Activated effector memory CD4-positive, alpha-beta T cell treated with Interleukin-2 at 50 U/mL for 16 hours (primary cell): ENCODE measurements at places on chromosomes 1 and 21.

DNA sequence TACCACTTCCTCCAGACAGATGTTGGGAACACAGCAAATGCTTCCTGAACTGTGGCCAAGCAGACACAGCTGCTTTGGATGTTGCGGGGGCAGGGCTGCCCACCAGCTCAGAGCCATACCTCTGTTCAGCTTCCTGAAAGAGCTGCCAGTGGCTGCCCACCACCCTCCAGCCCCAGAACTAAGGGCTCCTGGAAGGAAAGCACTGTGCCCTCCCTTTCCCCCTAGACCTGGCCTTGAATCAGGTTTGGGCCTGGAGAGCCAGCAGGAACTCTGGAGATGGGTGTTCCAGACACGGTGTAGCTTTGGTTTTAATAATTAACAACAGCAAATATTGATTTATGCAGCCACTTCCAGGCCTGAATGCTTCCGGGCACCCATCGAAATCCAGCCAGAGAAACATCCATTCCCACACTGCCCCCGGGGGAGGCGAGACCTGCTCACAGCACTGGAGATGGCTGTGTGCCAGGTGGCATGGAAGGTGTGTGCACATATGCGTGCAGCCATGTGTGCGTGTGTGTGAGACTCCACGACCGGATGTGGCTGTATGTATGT is 45.7 kb downstream of the RAP1GAP start:
- no peak for DNase-seq

GRCh38 chr1:47709019-47709871 is 271.4 kb downstream of the FOXD2 start:
- DNase-seq: no peak

DNA sequence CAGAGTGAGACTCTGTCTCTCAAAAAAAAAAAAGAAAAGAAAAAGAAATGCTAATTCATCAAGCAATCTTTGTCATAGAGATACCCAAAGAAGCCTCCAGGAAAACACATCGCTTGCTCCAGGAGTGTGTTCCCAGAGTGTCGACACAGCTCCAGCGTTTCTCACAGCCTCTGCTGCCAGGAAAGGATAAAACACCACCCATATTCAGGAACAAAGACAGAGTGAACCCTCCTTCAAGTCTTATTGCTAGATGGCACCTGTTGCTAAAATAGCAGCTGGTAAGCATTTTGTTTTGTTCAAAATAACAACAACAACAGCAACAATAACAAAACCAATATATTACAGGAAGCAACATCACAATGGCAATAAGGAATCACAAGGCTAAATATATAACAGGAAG is 3.1 kb downstream of the ILDR2 start:
- DNase-seq: no peak

DNA sequence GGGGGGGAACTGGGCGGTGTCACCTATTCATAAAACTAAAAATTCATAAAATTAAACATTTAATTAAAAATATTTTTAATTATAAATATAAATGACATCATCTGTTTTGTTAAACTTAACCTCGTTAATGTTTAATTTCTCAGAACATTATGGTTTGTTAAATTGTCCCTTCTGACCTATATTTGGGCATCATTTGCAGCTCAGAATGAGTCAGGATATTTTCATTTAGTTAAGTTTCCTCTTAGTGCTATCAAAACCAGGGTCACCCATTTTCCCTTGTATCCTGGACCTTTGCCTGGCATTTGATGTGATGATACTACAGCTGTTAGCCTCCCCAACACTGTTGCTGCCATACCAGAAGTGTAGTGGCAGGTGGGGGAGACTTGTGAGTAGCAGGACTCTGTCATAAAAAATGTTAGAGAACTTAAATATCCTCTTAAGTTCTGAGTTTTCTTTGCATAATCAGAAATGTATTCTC is 30.3 kb downstream of the TSNAX start:
- DNase-seq: no peak

DNA sequence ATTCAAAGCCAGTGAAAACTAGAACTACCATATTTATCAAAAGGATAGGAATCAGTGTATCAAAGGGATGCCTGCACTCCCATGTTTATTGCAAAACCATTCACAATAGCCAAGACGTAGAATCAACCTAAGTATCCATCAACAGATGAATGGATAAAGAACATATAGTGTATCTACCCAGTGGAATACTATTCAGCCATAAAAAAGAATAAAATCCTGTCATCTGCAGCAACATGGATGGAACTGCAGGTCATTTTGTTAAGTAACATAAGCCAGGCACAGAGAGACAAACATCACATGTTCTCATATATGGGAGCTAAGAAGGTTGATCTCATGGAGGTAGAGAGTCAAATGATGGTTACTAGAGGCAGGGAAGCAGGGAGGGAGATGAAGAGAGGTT is 110.0 kb downstream of the PAX7 start:
- no peak for DNase-seq

GRCh38 chr1:205294175-205294917 is 27.2 kb downstream of the NUAK2 start:
- DNase-seq: no peak

DNA sequence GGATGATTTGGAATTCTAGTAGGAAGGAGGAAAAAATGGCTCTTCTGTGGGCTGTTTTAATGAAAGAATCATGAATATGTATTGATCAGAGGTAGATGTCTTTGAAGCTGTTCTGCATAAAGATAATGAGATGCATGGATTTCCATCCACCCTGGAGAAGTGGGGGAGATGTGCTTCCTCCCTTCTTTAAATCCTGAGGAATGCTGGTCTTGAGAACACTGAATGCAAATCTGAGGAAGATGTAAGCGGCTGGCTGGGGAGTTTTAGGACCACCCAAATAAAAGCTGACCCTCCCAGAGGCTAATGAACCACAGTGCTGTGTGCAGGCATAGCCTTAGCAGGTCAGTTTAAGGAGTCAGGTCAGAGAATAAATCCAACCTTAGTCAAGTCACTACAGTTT is 37.3 kb downstream of the ZMYND12 start:
- DNase-seq: no peak

GRCh38 chr21:17552410-17552809 is 39.6 kb downstream of the CXADR start:
- no peak for DNase-seq

- DNase-seq: no peak
These were observed 60.0 kb upstream of the C1orf105 start for GRCh38 chr1:172360511-172360910.

DNA sequence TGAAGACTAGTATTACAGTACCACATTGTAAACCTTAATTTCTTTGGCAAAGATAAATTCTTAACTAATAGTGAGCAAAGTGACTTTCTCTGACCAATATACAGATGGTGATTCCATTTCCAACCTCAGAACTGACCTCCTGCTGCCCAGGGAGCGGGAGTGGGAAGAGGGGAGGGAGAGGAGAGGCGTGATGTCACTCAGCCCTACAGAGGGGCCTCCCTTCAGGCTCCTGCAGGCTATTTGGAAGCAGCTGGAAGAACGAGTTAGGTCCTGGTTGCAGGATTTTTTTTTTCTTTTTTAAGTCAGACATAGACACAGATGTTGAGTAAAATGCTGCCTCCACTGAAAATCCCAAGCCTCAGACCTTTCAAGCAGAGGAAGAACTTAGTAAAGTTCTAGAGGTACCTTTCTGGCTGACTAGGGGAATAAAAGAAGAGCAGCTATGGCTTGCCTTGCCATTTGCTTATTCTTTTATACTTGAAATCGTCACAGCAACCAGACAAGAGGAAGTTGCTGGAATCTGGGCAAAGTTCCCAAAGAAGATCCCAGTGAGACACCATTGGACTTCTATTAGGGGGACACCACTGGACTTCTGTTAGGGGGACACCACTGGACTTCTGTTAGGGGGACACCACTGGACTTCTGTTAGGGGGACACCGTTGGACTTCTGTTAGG is 54.5 kb downstream of the EXO1 start:
- DNase-seq: no peak

- DNase-seq: no peak
These were observed 25.7 kb upstream of the IVNS1ABP start for GRCh38 chr1:185342672-185343259.

DNA sequence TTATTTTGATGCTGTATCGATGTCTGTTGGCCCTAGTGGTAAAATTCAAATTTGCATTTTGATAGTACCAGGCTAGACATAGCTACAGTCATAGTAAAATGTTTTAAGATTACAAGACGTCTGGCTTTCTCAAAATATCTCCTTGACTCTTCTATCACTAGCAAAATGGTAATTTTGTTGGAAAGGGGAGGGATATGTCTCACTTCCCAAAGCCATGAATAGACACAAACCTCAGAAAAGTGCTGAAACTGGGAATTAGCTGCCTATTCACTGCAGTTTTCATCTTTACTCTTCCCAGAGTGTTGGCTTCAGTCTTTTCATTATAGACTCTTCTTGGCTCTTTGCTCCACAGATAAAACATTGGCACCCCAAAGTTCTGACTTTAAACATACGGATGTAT is 1009.9 kb downstream of the ADGRL2 start:
- DNase-seq: no peak

- no peak for DNase-seq
These were observed 7.0 kb downstream of the SOD1 start for GRCh38 chr21:31666445-31667010.

DNA sequence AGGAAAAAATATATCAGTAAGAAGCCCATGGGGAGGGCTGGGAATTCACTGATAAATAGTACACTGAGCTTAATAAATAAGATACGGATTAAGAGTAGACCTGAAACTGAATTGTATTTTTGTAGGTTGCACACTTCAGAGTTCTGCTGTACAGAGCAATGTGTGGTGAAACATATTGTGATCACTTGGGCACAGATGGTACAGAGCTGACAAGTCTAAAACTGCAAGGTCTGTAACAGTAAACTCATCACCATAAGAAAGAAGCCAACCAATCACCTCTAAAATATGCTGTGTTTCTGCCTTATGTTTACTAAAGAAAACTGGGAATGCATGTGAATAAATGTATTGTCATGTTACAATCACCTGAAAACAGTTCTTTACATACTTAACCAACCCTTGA is 360.7 kb downstream of the MRPL39 start:
- no peak for DNase-seq

DNA sequence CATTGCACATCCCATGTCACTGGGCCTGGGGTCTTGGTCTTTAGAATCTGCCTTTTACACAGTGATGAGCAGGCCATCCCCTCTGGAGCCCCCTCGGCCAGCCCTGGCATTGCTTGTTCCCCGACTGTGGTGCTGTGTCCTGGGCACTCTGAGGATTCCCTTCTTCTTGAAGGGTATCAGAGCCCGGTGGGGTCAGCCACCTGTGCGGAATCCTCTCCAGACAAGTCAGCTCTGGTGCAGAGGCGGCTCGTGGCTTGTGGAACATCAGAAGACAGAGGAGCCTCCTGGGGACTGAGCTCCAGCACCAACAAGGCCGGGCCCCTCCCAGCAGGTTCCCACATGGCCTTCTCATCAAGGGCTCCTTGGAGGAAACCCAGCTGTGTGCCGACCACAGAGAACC is 57.9 kb upstream of the AJAP1 start:
- no peak for DNase-seq

- no peak for DNase-seq
These were observed 69.2 kb downstream of the OBSCN start for GRCh38 chr1:228276901-228277490.

DNA sequence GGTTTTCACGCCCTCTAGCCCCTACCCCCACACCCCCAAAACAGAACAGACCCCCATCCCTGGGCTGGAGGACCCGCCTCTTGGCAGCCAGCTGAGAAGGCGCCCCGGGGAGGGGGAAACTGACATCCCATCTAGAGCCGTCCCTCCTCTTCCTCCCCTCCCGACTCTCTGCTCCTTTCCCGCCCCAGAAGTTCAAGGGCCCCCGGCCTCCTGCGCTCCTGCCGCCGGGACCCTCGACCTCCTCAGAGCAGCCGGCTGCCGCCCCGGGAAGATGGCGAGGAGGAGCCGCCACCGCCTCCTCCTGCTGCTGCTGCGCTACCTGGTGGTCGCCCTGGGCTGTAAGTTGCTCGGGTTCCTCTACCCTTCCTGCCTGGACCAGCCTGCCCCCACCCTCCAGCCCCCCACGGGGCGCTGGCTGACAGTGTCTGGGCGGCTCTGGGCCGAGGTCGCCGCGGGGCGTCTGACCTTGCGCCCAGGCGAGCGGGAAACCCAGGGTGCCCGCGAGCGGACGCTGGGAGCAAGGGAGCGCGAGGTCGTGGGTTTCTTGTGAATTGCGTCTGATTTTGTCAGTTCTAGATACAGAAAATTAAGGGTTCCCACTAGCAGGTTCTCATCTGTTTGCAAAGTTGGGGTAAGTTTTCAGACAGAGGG is 618 bp downstream of the JAM2 start:
- DNase-seq: peak; percentile 14

GRCh38 chr1:112563341-112563740 is 54.6 kb downstream of the WNT2B start:
- DNase-seq: no peak

DNA sequence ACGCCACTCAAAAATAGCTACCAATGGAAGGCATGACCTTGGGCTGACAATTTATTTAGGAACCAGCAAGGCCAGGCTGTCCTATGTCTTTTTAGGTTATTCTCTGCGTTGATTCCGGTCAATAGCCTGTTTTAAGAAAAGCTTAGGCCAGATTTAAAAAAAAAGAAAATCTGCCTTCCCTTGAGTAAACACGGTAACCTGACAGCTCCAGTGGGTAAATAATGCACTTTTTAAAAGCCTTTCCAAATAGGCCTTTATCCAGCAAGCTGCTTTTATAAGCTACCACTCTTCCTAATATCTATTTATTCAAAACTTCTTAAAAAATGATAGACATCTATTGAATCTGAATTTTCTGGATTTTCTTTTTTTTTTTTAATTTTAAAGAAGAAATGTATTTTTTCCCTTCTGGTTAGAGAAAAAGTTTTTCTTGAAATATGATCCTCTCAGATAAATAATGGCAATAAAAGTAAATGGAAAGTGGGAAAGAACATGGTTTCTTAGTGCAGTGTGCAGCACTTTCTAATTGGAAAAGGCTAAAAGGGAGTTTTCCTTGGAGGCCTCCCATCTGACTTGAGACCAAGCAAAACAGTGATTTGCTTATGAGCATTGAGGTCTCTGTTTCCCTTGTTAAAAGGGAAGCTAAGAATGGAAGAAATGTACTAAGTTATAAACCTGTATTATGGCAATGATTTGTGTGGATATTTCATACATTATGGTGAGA is 281.0 kb upstream of the RUNX1 start:
- DNase-seq: no peak

DNA sequence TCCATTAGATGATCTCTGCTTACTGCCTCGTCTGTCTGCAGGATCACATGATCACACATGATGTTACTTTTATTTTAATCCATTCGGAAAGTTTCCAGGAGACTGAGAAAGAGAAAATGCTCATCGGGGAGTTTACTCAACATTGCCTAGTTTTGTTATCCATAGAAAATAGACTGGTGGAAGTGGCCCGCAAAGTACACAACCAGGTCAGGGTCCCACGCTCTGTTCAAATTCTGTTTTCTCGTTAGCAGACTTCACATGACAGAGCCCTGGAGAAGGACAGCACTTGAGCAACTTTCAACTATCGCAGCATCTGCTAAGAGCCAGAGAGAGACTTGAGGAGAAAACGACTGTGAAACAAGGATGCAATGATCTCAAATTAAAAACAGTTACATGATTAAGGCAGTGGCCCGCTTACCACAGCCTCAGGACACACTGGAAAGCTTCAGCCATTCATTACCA is 44.2 kb downstream of the ADAMTS1 start:
- no peak for DNase-seq
